ENCODE measurements at places on chromosomes 2 and 18.

DNA sequence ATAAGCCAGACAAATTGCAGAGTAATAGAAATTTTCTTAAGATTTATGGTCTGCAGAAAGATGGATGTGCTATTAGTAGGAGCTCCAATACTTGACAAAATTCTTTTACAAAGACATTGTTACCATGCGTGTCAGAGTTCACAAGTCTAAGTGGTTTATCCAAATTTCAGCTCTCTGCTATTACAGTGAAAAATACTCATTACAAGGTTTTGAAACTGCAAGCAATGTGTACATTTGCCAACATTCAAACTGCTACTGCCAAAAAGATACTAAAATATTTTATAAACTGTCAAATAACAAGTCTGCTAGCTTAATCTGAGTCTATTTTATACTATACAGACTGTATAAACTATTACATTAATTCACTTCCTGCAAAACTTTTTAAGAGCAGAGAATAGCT lies 1341.5 kb upstream of the ACVR2A start:
- DNase-seq: no peak

- DNase-seq: peak; percentile 42
Measured at GRCh38 chr2:129070663-129071062, 752.0 kb upstream of the HS6ST1 start.

GRCh38 chr2:46422717-46423394 lies 56.5 kb upstream of the TMEM247 start:
- DNase-seq: no peak

GRCh38 chr18:10207682-10208345 lies 246.6 kb upstream of the APCDD1 start:
- no peak for DNase-seq

GRCh38 chr2:37786191-37786698 lies 114.8 kb upstream of the CDC42EP3 start:
- DNase-seq: no peak

- DNase-seq: peak; percentile 37
Measured at GRCh38 chr18:57466307-57466706, 31.1 kb downstream of the ONECUT2 start.

- DNase-seq: no peak
Measured at GRCh38 chr2:112827009-112827408, 9.6 kb downstream of the IL1B start.
